Pancreas (tissue), 10 donors: ENCODE measurements at places on chromosomes 6 and 20.
A peak's percentile ranks its signal among the peaks of the same experiment; 100 is the strongest.

DNA sequence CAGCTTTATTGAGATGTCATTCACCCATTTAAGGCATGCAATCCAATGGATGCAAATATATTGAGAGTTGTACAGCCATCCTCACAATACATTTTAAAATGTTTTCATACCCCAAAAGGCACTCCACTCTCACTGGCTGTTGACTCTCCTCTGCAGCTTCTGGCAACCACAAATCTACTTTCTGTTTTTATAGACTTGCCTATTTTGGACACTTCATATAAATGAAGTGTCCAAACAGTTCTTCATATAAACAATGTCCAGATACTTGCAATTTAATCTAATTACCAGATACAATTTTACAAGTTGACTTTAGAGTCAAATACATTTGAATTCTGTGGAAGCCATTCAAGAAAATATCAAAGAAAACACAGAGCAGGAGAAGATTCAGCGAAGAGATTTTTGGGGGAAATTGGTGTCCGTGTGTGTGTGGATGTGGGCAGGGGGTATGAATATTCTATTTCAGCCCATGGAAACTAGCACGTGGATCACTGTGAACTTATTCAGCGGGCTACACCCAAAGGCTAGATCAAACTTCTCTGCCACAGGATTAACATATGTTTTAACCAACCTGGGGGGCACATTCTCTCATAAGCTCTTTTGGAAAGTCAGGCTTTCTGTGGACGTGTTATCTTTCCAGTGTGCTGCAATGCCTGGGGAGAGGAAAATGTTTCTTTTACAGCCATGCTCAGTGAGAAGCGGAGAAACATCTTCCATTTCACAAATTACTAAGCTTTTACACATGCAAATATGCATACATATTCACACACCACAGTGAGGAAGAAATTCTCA, 73.9 kb downstream of the PLG start:
- no peak for DNase-seq

DNA sequence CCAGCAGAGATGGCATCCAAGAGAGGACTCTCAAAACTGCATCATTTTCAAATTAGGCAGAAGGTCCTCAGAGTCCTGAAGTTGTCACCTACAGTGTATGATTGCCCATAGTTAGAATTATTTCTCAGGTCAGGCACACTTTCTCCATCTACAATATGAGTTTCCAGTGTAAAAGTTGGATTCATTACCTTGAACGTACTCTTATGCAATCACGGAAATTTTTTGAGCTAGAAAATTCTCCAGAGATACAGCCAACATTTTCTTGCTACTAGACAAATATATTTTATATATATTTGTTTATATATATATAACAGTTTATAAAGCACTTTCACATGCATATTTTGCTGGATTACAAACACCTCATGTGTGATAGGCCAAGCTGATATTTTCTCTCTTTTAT, 29.4 kb upstream of the SERPINB1 start:
- no peak for DNase-seq

GRCh38 chr20:43963872-43964791, 49.5 kb downstream of the TOX2 start:
- no peak for DNase-seq

GRCh38 chr20:17676378-17676759, 5.7 kb downstream of the RRBP1 start:
- peak; percentile 10 for DNase-seq

DNA sequence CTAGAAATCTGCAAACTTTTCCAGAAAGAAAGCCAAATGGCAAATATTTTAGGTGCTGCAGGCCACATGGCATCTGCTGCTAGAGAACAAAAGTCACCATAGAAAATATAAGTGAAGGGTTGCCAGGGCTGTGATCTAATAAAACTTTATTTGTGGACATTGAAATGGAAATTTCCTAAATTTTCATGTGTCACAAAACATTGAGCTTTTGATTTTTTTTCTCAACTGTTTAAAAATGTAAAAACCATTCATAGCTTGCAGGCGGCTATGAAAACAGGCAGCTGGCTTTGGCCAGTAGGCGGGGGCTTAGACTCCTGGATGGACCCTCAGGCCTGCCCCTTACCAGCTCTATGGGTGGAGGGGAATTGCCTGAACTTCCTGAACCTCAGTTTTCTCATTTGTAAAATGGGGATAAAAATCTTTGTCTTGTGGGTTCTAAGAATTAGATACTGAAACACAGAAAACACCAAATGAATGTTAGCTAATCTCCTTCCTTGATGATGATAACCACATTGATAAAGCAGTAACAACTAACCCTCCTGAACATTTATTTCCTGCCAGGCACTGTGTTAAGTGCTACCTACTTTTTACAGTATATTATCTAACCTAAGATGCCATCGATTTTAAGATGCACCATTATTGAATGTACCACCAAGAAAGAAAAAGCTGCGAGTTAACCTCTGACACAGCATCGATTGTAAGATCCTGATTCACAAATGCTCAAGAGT, 85.5 kb downstream of the SLC22A23 start:
- no peak for DNase-seq

DNA sequence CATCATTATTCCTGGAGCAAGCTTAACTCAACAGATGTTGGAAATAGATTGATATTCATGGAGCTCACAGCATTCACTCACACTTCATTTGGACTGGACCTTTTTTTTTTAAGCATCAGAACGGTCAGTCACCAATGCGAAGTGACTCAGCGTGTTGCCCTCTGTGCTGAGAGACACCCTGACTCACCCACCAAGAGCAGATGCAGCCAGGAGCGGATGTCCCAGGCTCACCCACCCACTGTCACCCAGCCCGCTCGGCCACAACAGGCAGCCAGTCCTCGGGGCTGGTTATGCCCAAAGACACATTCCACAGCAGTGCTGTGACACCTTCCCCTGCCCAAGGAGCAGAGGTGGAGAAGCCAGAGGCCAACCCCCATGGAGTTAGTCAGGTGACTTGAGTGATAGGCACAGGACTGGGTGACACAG, 15.7 kb downstream of the RNASET2 start:
- no peak for DNase-seq

DNA sequence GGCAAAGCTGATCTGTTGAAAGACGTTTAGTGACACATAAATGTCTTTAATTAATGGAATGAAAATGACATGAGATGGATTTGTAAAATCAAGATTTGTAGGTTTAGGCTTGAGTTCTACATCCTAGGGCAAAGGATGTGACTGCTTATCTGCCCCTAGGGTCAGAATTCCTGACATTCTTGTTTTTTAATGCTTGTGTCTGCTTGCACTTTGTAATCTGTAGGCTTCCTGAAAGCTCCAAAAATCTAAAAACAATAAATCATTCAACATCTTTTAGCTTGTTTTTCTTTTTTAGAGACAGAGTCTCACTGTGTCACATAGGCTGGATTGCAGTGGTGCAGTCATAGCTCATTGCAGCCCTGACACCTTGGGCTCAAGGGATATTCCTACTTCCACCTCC, 107.9 kb upstream of the MLIP start:
- no peak for DNase-seq

- DNase-seq = no peak
Measured at GRCh38 chr6:57074383-57074782, 15.6 kb upstream of the ZNF451 start.

DNA sequence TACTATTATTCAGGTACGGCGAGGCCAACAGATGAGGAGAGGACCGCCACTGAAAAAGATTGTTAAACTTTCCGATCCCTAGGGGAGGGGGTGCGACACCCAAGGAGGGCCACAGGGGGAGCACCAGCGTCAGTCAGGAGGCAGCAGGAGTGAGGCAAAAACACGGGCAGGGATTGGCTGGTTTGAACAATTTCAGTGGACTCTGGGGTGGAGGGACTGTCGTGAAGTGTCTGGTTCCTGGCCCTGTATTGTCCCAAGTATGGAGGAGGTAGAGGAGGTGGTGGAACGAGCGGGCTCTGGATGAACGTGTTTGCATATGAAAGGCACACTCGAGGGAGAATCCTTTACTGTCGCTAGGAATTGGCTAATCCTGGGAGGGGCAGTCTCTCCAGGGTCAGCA, 32.5 kb upstream of the MCUR1 start:
- no peak for DNase-seq

DNA sequence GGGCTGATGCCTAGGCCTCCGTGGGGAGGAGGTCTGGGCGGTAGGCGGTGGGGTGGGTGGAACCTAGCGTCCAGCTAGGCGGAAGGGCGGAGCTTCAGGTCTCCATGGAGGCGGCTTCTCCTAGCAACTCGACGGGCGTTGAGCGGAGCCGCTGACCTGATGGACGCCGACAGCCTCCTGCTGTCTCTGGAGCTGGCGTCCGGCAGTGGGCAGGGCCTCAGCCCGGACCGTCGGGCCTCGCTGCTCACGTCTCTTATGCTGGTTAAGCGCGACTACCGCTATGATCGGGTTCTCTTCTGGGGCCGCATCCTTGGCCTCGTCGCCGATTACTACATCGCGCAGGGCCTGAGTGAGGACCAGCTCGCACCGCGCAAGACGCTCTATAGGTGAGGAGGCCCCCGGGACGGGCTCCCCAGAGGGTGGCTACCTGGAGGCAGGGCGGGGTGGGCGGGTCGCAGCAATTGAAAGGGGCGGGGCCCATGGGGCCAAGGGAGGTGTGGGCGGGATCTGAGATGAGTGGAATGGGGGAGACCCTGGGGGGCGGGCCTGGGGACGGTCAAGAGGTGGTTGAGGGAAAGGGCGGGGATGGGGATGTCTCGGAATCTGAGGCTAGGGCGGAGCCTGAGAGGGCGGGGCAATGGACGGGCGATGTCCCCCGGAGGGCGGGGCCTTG, at the start of gene RSPH9:
TSS of gene RSPH9 (plus strand) at position 97 of the 673 bp plus-strand sequence. CDS start at position 160, 63 bp downstream.
- peak; percentile 63 for DNase-seq

DNA sequence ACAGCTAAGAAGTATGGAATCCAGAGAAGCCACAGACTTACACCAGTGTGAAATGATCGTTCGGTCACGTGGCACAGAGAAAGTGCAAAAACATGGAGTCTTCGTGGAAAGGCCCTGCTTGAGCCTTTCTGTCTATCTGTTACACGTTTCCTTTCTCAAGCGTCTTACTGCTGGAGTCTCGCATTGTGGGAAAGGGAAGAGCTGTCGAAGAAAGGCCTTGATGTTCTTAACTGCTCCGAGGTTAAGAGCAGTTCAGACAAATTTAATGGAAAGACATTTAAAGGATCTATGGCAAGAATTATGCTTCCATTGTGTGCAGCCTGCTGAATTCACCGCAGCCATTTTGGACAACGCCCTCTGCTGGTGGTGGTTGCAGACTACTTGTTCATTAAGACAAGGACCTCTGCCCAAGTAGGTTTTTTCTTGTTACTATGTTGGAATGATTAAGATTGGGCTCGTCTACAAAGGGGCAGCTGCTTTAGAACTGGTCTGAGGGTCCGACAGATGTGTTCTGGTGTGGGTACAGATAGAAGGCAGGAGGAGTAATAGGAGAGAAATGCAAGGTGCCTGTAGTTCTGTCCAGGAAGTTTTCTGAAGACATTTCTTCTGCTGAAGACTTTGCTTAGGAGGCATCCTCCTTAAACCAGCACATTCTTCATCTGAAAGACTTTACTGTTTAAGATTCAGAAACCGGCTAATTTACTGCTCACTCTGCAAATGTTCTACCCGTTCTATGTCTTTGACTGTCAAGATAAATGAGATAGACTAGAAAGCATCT, 24.7 kb upstream of the CCN6 start:
- no peak for DNase-seq

GRCh38 chr6:9140172-9140571, 704.8 kb upstream of the SLC35B3 start:
- DNase-seq = peak; percentile 76

GRCh38 chr6:128478230-128479047, 42.0 kb downstream of the PTPRK start:
- no peak for DNase-seq

DNA sequence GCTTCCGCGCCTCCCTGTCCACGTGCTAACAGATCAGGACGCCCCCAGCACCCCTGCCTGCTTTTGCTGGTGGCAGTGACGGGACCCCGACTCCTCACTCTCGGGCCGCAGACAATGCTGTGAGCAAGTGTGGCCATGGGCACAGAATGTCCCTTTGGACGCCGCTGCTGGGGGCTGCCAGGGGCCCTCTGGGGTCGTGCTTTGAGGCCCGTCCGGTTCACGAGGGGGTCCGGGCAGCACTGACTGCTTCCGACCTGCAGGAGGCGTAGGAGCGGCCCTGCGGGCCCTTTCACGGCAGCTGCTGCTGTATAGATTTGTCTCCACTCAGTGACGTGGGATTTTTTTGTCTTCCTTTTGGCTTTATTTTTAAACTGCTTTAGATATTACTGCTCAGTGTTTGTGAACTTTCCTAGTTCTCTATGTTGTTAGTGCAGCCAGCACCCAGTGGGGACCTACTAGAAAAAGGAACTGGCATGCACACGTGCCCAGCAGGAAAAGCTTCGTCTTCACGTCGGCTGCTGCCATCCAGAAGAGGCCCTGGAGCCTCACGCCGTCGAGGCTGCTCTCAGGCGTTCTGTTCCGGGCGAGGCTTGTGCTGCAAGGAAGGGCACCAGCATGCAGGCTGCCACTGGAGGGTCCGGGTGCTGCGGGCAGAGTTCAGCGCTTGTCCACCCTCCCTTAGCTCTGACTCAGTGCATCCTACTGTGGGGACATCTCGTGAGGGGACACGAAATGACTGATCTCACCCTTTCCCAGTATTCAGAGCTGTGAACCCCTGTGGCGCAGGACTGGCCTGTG, 21.7 kb downstream of the UCKL1 start:
- DNase-seq = no peak

GRCh38 chr6:6826095-6826901, 237.8 kb downstream of the LY86 start:
- no peak for DNase-seq

GRCh38 chr6:124997196-124997875, 35.1 kb downstream of the RNF217 start:
- DNase-seq = no peak

GRCh38 chr6:118645395-118645794, 6.0 kb downstream of the CEP85L start:
- no peak for DNase-seq

- DNase-seq = no peak
Measured at GRCh38 chr6:2812695-2813094, 29.0 kb downstream of the SERPINB1 start.

- DNase-seq = no peak
Measured at GRCh38 chr6:80679992-80680391, 573.5 kb downstream of the BCKDHB start.

DNA sequence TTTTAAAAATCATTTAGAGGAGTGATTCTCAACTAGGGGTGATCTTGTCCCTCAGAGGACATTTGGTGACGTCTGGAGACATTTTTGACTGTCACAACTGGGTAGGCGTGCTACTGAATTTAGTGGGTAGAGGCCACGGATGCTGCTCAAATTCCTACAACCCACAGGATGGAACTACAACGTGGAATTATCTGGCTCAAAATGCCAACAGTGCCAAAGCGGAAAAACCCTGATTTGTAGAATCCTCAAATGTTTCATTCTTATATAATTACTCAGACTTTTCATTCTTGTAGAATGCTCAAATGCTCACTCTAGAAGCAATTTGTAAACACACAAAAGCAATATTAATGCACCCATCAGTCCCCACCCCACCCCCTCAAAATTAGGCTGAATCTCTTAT, 229.8 kb downstream of the ZMYND8 start:
- no peak for DNase-seq

- DNase-seq = no peak
Measured at GRCh38 chr6:105879146-105879545, 207.0 kb upstream of the PRDM1 start.

DNA sequence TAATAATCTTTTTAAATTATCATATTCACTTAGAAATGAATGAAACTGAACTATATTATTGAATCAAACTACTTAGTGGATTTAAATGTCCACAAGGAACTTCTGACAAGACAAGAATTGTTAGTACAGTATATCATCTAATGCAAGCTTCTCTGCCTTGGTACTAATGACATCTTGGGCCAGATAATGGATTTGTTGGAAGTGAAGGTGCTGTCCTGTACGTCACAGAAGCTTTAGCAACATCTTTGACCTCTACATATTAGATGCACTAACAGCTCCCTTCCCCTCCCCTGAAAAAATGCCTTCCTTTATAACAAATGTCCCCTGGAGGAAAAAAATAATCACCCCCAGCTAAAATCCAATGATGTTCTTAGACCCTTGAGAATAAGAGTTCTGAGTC, 695.8 kb upstream of the EYS start:
- DNase-seq = no peak
